Stimulated activated CD4-positive, alpha-beta T cell treated with anti-CD3 and anti-CD28 coated beads, Interleukin-1b, Interleukin-23, amount 100 ng/mL, for 4 hours (primary cell): ENCODE measurements at places on chromosomes 4 and X.
A peak's percentile ranks its signal among the peaks of the same experiment; 100 is the strongest.

DNA sequence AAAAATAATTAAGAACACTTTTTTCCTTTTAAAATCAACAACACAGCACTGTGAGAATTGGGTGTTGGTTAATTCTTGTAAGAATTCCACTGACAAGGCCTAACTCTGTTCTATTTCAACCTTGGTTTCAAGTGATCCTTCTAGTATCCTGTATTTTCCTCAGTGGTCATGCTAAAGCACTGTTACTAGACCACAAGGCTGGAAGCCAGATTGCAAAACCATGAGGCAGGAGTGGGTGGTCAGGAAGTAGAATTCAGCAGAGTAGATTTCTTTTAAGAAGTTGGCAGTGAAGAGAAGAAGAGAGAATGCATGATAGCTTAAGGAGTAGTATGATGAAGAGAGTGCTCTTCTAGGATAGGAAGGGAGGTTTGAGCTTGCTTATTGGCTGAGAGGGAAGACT is 71.6 kb upstream of the LEF1 start:
- no peak for DNase-seq

GRCh38 chr4:10116569-10117358 is at the start of gene WDR1:
Gene WDR1, minus strand, starts transcription at chr4:10116799. Its CDS starts 133 bp downstream, at chr4:10116666.
- peak; percentile 95 for DNase-seq

DNA sequence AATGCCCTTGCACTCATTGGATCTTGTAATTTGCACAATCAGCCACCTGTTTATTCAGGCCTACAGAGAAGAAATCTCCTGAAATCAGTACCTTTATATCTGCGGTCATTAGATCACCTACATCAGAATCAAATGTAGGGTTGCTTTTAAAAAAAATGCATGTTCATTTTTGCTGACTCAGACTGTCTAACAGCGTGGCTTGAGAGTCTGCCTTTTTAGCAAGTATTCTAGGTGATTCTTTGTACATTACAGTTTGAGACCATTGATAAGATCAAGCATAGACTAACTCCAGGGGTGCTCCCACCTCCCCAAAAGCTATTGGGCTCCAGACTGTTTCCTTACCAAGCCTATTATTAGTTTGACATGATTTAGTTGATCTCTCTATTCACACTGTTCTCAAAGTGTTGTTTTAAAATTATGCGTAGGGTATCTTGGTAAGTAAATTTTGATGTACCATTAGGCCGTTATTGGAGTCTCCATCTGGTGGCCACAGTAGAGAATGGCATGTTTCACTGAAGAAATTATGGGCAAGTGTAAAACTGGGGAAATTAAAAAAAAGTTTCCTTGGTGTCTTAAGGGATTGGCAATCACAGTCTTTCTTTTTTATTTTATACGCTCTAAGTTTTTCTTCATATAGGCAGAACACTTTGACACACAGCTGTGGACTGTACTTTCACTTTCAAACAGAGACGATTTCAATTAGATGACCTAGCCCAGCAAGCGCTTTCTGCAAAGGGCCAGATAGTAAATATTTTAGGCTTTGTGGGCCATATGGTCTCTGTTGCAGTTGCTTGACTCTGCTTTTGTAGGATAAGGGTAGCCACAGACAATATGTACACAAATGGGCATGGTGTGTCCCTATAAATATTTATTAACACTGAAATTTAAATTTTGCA is 33.7 kb upstream of the MSL3 start:
- DNase-seq, result no peak

DNA sequence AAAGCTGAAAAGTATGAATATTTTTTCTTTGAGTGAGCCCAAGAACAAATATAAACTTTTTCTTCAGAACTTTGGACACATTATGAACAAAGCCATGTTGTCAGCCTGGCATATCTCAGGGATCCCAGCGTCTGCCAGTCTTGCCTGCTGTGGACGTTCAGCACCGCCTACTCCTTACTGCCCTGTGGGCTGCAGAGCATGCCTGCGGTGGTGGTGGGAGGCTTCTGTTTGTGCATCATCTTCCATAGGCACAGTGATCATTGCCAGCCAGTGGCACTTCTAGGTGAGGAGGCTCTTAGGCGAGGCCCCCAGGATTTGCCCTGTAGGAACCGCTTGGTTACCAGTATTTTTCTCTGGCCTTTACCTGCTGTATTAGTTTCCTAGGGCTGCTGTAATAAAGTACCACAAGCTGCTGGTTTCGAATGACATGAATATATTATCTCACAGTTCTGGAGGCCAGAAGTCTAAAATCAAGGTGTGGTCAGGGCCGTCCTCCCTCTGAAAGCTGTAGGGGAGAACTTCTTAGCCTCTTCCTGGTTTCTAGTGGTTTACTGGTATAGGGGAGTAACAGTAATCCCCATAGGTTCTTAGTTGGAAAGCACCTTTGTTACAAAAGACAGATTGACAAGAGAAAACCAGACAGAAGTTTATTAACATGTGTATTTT is 15.4 kb downstream of the ANXA3 start:
- no peak for DNase-seq

GRCh38 chr4:946103-946450 is 13.8 kb downstream of the TMEM175 start:
- DNase-seq, result no peak

DNA sequence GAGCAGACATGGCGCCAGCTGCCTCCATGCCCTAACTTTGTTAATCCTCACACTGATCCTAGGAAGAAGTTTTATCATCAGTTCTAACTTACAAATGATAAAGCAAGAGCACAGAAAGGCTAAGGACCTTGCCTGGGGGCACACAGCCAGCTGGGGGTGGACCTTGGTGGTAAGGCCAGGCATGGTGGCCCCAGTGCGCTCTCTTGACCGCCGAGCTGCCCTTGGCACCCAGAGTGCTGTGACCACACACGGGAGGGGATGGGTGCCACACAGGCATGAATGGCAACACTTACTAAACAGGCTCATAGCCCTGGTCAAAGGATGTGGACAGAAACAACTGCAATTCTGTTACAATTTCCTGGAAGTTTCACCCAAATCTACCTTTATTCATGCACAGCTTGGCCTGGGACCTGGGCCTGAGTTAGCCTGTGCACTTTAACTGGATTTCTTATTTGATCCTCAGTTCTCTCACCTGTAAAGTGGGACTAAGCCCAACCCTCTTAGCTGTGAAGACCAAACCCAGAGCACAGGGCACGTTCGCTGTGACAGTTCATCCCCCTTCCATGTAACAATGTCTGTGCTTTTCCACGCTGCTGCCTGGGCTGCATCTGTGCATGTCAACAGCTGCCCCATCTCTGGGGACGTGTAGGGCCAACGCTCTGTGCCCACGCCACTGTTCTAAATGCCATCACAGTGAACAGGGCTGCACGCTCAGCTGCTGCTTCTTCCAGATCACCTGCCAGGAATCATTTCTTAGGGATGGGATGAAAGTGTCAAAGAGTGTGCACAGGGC is 44.8 kb downstream of the ACOX3 start:
- DNase-seq, result no peak

DNA sequence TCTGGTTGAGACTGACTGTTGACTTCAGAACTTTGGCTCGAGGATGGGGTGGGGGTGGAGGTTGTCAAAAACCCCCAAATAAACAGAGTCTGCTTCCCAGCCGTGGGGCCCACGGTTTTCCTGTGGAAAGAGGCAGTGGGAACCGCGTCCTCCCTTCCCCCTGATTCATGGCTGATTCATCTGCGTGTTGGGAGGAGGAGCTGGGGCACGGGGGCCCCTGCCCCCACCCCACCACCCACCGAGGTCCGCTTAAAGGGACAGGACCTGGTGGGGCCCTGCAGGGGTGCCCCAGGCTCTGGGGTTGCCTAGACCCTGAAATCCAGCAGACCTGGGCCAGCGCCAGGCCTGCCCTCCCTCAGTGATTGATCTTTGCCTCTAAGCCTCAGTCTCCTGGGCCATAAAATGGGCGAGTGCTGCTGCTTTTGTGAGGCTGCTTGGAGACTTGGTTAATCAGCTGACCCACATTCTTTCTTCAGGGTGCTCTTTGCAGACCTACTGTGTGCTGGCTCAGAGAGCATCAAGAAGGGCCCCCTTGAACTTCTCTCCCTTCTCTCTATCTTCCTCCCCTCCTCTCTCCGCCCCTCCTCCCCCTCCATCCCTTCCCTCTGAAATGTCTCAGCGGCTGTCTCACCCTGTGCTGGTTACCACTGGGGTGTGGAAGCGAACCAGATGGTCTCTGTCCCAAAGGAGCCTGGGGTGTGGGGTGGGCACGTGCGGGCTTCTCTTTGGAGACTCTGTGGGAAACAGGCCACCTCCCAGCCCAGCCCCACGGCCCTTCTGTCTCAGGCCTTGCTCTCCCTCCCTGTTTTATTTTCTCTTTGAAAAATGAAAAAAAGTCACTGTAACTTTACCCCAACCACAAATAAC is 9.1 kb downstream of the HTRA3 start:
- no peak for DNase-seq

DNA sequence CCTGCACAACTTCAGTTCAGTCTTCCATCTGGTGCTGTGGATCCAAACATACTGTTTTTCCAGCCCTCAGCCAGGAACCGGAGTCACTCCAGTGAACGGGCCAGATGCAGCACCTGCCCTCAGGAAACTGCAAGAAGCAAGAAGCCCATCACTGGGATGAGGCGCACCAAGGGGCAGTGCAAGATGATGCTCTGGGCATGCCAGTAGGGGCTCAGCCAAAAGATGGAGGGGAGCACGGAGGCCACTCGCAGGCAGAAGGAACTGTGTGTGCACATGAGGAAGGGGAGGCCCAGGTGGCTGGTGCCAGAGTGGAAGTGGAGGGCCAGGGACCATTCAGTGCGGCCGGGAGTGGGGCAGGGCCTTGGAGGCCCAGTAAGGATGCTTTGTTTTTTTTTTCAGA is 161.7 kb upstream of the MAMLD1 start:
- no peak for DNase-seq

DNA sequence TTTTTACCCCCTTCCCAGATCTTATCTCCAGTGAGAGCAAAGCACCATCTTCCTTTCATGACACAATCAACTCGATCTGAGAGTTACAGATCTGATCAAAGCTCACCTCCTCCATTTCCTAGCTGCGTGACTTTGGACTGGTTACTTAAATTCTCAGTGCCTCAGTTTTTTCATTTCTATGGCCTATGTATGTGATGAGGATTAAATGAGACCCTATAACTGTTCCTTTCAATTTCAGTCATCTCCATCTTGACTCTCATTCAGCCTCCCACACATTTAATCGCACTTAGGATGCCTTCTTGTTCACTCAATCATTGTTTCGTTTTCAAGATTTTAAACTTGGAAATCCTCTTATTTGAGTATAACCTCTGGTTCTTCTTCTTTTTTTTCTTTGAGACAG is 20.1 kb upstream of the CXCR3 start:
- DNase-seq, result no peak

- no peak for DNase-seq
Observed at GRCh38 chrX:110318664-110318968, 731 bp upstream of the AMMECR1 start.

DNA sequence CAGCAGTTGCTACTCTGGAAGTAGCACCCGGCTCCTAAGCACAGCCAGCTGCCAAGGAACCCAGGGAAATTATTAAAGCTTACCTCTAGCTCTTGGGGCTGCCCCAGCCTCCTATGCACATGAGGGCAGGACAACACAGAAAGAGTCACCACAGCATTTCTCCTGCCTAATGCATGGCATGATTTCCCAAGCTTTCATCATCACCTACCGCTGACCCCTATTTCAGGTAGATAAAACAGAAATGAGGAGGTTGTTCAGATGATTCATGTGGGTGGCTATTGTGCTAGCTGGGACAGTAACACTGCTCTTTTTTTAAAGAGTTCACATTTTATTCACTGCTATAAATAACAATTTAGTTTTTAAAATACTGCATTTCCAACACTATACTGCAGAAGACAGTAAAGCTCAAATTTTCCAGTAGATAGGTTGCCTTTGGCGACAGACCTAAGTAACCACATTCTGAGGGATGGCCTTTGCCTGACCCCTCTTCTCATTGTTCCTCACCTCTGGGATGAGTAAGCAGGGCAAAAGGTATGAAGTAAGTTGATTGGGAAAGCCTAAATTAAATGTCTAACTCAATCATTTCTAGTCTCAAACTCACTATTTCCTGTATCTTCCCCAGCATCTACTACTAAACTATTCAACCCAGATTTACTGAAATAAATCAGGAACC is 16.7 kb downstream of the CASK start:
- no peak for DNase-seq

DNA sequence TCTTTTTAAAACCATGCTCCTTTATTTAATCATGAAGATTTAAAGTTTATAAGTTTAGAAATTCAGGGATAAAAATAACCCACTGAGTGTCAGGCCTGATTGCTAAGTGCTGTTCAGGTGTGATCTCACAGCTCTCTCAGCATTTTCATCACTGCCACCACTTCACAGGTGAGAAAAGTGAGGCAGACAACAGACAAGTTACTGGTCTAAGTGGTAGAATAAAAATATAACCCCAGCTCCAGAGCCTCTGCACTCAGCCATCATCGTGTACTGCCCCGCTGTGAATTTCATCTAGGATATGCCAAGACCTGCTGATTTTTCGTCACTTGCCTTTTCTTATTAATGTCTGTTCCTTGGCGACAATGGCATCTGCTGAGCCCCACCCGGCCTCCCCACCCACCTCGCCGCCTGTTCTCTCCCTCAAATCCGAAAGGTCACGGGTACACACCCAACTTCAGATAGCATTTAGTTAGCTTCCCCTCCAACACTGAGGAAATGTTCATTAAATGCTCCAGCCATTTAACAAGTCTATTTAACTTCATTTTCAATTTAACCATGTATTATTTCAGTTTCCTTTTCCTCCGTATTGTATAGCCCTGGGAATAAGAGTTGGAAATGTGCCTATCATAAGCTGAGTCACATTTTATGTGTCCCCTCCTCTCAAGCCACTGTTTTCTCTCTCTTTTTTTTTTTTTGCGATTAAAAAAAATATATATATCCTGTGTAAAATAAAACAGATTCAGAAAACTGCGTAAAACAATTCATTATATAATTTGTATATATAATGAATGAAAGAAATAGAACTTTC is 236.5 kb downstream of the CBR4 start:
- DNase-seq, result no peak

GRCh38 chr4:82899374-82900065 is 1.0 kb upstream of the THAP9 start:
- no peak for DNase-seq

- DNase-seq, result no peak
Observed at GRCh38 chrX:19373351-19373891, 29.7 kb downstream of the PDHA1 start.

- no peak for DNase-seq
Observed at GRCh38 chr4:35102066-35102465, 1142.2 kb downstream of the ARAP2 start.

- DNase-seq, result no peak
Observed at GRCh38 chr4:7976634-7977033, 37.0 kb upstream of the AFAP1 start.

DNA sequence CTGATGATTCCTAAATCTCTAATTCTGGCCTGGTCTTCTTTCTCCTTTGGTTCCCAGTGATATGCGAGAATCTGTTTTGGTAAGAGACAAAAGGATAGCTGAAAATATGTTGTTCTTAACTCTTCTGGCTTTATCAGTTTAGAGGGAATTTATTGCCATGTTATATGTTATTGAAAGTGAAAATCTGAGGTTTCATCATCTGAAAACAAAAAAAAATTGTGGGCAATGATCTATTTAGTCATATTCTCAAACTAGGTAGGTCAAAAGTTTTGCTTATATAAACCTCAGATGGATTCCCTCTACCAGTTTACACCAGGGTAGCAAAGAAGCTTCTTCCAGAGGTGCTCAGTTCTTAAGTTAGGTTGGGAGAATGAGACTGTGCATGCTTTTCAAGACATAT is 103.6 kb downstream of the ITM2A start:
- no peak for DNase-seq
